SK-N-SH (cell line): ENCODE measurements at places on chromosomes 1 and 21.
A peak's percentile ranks its signal among the peaks of the same experiment; 100 is the strongest.

GRCh38 chr1:174021591-174022079 is 522 bp downstream of the RC3H1 start:
- peak; percentile 72 for DNase-seq

DNA sequence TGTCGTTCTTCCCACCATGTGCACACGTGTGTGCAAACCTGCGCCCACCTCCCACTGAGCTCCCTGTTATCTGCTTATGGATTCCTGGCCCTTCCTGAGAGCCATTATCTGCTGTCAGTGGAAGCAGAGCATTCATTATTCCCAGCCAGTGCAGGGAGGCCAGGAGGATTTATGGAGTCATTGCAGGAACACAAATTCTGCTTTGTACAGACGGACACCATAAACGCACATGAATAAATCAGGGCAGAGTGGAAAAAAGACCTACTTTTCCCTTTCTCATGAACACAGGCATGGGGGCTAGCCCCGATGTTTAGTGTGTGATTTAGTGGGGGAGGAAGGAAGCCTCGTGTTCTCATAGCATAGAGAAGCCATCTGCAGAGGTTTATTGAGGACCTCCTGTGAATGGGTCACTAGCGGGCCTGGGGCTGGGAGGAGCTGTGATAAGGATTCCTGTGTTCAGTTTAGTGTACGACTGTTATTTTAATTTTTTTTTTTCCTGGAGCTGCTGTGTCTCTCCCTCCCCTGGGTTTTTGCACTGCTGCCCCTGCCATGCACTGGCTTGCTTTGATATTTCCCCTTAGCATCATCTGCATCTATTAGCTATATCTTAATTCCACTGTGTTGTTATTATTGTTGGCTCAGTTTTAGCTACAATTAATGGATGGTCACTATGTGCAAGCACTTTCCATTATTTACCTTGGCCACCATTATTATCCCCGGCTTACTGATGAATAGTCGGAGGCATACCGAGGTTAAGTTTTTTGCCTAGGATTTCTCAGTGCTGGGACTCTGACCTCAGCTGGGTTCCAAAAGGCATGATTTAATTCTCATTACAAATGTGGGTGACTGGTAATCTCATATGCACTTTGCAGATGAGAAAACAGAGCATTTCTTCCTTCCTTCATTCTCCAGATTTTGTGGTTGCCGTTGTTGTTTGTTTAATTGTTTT is 33.0 kb downstream of the HUNK start:
- DNase-seq, result peak; percentile 53

DNA sequence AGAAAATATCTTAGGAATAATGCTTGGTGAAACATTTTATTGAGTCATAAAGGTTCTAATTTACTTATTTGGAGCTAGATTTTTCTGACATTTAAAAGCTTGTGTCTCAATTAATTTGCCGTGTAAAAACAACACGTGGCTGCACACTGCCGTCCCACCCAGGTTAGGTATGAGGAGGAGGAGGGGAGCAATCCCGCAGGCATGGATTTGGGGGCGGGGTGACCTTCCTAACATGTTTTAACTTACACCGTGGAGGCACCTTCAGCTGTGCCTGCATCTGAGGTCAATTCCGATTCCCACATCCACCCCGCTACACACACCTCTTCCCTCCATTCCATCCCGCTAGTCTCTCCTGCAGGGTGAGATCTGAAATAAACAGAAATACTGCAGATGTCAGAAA is 28.5 kb upstream of the UMODL1 start:
- DNase-seq, result no peak

- DNase-seq, result no peak
These were observed 4.0 kb downstream of the WDR26 start for GRCh38 chr1:224430511-224431113.

DNA sequence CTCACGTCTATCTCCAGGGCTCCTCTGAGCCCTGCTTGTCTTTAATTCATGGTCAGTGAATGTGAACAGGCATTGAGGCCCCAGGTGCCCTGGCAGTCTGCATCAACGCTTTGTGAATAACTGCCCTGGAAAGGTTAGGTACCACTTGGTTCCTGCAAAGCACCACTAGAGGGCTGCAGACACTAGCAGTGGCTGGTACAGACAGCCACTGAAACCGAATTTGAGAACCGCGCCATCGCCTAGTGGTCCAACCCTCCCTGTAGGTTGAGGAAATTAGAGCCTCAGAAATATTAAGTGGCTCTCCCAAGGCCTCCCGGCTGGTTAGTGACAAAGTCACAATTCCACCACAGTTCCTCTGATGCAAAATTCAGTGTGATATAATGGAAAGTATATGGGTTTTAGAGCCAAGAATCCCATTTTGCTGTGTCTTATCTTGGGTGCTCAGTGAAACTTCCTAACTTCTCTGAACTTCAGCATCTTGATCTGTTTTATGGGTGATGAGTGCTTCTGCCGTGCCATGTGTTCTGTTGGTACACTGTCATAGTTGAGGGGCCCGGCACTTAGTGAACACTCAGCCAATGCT is 46.2 kb upstream of the BCL9 start:
- DNase-seq, result peak; percentile 65

GRCh38 chr1:114145504-114146151 is 8.0 kb downstream of the SYT6 start:
- no peak for DNase-seq

DNA sequence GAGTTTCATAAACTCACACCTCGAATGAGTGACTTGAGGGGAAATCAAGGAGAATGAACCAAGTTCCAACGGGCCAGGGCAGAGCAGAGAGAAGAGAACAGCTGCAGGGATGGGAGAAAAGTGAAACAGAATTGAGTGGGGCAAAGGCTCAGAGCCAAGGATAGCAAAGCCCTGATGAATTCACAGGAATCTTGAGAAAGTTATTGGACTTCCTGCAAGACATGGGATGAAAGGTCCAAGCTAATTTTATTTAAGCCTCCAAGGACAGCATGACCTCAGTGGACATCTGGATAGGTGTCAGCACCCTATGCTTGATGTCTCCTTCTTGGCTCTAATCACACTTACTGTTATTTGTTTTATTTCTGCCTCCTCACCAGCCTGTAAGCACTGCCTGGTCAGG is 43.0 kb upstream of the RAVER2 start:
- no peak for DNase-seq

DNA sequence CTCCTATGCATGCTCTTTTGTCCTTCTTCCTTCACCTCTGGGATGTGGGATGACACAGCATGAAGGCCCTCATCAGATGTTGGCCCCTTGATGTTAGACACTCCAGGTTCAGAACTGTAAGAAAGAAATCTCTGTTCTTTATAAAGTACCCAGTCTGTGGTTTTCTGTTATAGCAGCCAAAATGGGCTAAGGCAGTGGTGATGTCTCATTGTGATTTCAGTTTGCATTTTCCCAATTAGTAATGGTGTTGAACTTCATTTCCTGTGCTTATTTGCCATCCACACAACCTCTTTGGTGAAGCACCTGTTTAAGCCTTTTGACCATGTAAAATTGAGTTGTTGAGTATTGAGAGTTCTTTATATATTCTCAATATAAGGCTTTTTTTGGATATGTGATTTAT is 129.3 kb upstream of the C1orf174 start:
- no peak for DNase-seq

GRCh38 chr1:220958234-220958633 is 79.0 kb downstream of the HLX start:
- no peak for DNase-seq

DNA sequence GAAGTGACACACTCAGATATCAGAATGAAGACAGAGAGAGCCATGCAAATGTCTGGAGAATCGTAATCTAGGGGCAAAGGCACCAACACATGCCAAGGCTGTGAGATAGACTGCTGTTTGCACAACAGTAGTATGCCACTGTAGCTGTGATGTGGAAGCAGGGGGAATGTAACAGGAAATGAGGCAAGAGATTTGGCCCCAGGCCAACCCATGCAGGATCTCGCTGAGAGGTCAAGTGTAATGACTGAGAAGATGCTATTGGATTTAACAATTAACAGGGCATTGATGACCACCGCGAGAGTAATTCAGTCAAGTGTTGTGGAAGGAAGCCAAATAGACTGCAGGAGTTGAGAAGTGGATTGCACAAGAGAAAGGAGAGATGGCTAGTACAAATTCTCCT is 107.3 kb upstream of the ST6GALNAC5 start:
- DNase-seq, result peak; percentile 12

DNA sequence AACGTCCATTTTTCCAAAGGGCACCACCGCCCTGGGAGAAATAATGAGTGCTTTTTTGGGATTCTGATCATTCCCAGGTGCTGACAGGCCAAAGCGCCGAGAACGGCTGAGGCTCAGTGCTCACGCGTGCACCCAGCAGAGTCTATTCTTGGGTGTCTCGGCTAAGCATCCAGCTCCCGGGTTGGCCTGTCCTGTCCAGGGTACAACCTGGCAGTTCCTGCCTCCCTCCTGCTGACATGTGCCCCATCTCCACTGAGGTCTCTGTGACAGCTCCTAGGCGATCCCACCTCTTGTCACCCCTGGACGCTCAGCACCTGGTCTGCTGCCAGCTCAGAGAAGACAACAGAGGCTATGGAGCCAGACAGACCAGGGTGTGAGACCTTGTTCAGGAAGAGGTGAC is 684.5 kb downstream of the PTPRU start:
- no peak for DNase-seq

DNA sequence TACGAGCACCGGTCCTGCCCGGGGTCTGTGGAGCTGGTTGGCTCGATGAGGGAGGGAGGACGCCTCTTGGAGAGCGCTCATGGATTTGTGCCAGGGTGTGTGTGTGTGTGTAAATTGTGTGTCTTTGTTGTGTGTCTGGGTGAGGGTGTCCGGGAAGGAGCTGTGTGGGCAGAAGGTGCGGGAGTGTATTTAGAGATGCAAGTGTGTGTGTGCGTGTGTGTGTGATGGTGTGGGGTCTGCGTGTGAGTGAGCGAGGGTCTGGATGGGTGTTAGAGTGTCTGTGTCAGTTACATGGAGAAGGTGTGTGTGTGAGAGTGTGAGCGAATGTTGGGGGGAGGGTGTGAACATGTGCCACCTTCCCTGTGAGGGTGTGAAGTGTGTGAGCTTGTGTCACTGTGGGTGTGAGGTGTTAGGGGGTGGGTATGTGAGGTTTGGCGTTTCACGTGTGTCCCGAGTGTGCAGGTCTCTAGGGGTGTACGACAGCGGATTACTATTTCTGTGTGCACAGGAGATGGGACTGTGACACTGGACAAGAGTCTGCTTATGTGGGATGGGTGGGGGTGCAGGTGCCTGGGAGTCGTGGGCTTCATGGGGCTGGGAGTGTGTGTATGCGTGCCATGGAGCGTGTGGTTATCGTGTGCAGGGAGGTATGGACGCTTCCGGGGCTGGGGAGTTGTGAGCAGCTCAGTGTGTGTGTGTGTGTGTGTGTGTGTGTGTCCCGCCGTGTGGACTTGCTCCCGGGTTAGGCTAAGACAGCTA is 880 bp downstream of the IGSF21 start:
- peak; percentile 49 for DNase-seq

DNA sequence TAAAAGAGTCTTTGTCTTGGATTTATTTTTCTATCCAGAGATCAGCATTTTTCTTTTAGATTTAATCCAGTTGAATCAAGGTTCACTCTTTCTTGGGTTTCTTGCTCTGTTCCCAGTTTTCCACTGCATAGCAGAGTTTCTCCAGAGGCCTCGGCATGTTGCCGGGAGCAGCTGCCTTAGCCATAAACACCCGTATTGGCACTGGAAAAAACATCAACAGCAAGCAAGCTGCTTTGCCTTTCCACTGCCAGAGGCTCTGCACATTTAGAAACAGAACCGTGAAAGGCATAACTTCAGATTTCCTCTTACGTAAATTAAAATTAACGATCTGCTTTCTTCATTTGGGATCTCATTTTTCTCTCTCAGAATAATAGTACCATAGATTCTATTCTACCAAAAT is 181.8 kb upstream of the L1TD1 start:
- DNase-seq, result no peak

GRCh38 chr1:71324671-71325267 is 243.9 kb upstream of the ZRANB2 start:
- no peak for DNase-seq

GRCh38 chr1:86913399-86913895 is 479 bp downstream of the SELENOF start:
- no peak for DNase-seq

DNA sequence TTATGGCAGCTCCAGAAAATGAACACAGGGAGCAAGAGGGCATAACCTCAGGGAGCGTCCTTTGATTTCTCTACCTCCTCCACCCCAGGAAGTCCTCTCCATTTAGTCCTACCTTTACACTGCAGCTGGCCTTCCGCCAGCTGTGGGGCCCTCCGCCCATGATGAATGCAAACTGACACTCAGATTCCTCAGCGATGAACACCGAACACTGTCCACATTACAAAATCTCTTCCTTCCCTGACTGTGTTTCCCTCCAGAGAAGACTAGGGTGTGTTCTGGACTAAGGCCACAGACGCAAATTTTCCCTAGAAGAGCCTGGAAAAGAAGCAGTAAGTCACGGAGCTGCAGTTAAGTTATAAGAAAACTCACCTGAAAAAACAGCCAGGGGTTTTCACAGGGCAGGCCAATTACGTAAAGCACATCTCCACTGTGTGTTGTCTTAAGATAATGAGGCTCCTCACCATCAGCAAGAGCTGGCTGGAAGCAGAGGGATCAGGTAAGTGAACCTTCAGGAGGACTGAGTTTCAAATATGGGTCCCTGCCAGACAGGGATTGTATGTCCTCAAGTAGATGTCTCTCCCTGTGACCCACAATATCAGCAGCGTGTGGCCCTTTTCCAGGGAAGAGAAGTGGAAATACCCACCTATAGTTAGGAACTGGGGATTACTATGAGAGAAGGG is 46.3 kb upstream of the ATP1B1 start:
- DNase-seq, result no peak

- no peak for DNase-seq
These were observed 19.7 kb upstream of the LMX1A start for GRCh38 chr1:165376041-165376810.

GRCh38 chr1:221877311-221877710 is 135.4 kb upstream of the DUSP10 start:
- DNase-seq, result no peak

DNA sequence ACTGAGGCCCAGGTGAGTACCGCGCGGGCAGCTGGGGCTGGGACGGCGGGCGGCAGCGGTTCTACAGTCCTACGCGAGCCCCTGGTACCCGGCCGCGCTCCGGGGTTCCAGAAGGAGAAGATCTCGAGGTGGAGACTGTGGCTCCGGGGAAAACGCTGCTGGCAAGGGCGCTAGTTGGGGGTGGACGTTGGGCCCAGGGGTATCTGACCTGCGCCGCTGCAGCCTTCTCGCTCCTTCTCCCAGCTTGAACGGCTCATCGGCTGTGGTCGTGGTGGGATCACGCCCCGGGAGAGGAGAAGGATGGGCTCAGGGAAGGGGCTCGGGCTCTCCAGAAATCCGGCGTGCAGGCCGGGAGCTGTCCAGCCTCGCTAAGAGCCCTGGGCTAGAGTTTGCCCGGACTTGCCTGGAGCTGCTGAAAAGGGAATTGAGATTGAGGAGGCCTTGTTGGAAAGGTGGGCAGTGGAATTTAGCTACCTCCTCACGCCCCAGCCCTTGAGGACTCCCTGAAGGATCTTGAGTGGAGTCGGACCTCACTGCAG is 1.1 kb upstream of the POU3F1 start:
- DNase-seq, result no peak

GRCh38 chr1:37656026-37656425 is 21.3 kb upstream of the RSPO1 start:
- DNase-seq, result no peak
